ENCODE measurements at places on chromosomes 16 and 17.

GRCh38 chr16:50690177-50690576, 3.2 kb upstream of the NOD2 start:
- DNase-seq, result peak; percentile 18

DNA sequence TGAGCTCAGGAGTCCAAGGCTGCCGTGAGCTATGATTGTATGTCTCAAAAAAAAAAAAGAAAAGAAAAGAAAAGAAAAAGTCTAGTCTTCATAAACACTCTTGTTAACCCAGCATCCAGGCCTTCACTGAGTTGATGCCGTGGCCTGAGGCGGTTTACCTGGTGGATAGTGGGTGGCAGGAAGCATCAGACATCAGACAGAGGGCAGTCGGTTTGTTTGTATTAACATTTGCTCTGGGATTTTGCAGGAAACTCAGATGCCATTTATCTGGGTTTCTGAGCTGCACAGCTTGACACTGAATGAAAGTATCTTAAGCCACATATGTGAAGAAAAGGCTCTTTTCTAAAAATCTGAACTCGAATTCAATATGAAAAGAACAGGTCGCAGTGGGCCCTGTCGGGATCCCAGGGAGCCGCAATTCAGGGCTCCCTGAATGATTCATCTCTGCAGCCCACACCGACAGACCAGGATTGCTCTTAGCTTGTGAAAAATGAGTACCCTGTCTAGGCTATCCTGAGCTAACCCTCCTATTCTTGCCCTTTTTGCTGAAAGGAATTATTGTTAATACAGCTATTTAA, 1.1 kb upstream of the DBNDD1 start:
- DNase-seq, result no peak

DNA sequence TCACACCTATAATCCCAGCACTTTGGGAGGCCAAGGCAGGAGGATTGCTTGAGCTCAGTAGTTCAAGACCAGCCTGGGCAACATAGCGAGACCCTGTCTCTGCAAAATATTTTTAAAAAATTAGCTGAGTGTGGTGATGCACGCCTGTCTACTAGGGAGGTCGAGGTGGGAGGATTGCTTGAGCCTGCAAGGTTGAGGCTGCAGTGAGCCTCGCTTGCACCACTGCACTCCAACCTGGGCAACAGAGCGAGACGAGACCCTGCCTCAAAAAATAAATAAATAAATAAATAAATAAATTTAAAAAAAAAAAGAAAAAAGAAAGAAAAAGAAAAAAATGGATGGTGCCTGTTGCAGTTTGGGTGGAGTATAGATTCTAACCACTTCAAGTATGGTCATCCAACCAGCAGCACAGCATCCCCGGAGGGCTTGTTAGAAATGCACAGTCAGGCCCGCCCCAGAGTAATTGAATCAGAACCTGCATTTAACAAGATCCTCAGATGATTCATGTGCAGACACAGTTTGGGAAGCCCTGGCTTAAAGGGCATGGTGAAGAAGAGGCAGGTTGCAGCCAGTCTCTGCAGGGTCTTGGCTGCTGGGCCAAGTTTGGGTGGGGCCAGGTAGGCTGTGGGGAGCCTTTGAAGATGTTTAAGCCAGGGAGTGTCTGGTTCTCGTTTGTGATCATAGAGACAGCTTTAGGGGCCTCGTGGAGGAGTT, 40.8 kb downstream of the MRC2 start:
- DNase-seq, result no peak

DNA sequence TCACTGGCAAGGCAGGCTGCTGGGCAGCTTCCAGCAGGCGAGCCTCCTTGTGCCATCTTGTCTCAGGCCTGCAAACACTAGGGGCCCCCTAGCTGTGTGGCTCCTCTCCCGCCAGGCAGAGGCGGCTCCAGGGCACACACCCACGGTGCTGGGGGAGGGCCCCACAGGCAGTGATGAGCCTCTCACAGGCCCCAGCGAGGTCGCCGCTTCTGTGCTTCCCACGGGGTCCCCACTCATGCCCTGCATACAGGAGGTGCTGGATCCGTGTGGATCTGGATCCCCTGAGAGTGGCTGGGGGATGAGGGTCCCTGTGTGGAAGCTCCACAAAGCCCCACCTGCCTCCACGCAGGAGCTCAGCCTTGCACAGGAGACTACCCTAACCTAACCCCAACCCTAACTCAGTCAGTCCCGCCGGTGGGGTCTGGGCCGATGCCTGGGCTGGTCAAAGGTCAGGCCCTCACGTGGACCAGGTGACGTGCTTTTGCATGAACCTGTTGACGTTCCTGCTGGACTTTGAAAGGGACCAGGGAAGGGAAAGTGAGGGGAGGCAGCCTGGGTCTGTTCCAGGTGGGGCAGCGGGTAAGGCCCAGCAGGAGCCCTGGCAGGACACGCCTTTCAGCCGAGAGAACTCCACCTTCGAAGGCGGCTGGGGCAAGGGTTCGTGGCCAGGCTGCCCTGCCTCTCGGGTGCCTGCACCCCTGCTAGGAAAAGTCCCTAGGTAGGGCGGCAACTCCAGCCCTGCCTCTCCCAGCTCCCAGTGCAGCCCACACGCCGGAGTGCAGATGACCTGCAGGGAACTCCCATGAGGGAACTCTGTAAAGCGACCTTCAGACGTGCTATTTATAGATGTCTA, 5.2 kb downstream of the SECTM1 start:
- DNase-seq, result no peak

DNA sequence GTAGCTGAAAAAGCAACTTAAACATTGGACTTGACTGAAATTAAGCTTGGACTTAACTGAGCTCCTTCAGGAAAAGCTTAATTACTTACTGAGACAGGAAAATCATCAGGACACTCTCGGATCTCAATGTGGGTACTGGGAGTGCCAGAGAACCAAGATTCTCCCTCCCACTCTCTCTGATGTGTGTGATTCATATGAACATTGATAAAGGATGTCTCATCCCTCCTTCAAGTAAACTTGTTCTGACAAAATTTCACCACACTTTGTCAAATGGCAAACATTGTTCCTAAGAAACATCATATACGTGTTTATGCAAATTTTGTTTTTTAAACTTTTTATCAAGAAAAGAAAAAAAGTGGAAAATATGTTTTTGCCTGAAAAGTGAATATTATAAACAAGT, 4.1 kb upstream of the SLFN5 start:
- DNase-seq, result no peak

GRCh38 chr17:74455025-74455545, 11.3 kb upstream of the CD300A start:
- DNase-seq, result peak; percentile 44

DNA sequence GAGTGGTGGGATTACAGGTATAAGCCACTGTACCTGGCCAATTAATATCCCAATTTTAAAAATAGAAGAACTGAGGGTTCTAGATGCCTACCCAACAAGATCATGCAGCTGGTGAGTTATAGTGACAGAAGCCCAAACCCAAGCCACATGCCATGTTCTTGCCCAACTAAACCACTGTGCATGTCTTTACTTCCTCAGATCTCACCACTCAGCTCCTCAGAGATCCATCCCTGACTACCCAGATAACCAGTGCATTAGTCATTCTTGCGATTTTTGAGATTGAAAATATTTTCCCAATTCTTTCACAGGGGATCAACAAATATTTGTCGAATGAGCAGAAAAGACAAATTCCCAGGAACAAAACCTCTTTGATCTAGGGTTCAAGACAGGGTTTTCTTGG, 303.1 kb downstream of the CBLN1 start:
- no peak for DNase-seq

GRCh38 chr17:73335591-73336407, 24.0 kb upstream of the CDC42EP4 start:
- no peak for DNase-seq

DNA sequence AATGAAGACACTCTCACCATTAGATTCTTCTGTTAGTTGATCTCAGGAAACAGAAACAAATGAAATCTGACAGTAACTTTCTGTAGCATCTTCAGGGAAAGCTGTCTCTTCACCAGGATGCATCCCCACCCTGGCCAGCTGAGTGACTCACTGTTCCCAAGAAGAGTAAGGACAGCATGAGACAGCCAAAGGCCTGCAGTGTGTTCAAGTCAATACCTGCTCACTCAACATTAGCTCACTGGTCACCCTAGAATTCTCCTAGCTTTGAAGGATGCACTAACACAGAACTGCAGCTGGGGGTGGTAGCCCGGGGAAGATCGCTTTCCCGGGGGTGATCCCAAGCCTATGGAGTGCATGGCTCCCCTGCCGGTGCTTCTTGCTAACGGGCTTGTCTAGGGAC, 28.2 kb upstream of the CLEC18B start:
- DNase-seq, result no peak

DNA sequence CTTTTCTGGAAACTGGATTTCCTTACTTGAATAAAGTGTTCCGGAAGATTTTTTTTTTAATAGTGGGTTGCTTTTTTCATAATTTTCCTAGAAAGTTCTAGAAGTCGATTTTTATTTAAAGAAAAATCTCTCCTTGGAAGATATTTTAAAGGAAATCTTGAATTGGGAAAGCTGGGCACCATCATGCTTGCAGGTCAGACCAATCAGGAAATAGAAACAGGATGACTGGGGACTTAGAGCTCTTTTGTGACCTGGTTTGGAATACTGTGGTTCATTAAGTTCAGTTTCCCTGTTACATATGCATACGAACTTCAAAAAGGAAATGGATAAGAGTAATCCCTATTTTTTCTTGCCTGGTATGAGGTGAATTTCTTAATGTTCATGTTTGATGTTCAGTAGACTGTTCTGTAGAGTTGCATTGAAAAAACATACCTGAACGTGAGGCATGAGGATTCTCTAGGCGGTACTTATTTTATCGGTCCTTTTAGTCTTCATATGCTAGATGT, 1.2 kb downstream of the NFATC3 start:
- DNase-seq, result no peak

GRCh38 chr16:11735787-11736186, 6.9 kb downstream of the TXNDC11 start:
- DNase-seq, result no peak

- DNase-seq, result no peak
Observed at GRCh38 chr16:31157136-31157535, 7.3 kb upstream of the PRSS36 start.

GRCh38 chr17:20184181-20184580, 175.0 kb downstream of the SPECC1 start:
- DNase-seq, result no peak

- no peak for DNase-seq
Observed at GRCh38 chr16:87101903-87102302, 215.3 kb downstream of the C16orf95 start.

All from GM12865 (cell line).